ENCODE measurements at places on chromosomes 2 and 18. TPM values are rescaled to one million over a fixed set of nuclear protein-coding genes. Genes with fewer than 3 reads are reported as not detected.

- DNase-seq = no peak
- no peaks in the 10 kb centered on the region for H3K4me1 ChIP-seq
- H3K27ac ChIP-seq = no peak overlapping the region
- H3K27me3 ChIP-seq = peaks cover 10% of the 10 kb centered on the region
These were observed 634.5 kb downstream of the ZEB2 start for GRCh38 chr2:143885461-143885860.

The GPR148 gene
- total RNA-seq = not detected

GRCh38 chr18:22490429-22490846, 72.7 kb upstream of the CTAGE1 start:
- H3K27me3 ChIP-seq = no peaks in the 10 kb centered on the region
- no peak overlapping the region for H3K27ac ChIP-seq
- DNase-seq = no peak
- no peaks in the 10 kb centered on the region for H3K4me1 ChIP-seq
- no peak overlapping the region for H3K4me3 ChIP-seq

DNA sequence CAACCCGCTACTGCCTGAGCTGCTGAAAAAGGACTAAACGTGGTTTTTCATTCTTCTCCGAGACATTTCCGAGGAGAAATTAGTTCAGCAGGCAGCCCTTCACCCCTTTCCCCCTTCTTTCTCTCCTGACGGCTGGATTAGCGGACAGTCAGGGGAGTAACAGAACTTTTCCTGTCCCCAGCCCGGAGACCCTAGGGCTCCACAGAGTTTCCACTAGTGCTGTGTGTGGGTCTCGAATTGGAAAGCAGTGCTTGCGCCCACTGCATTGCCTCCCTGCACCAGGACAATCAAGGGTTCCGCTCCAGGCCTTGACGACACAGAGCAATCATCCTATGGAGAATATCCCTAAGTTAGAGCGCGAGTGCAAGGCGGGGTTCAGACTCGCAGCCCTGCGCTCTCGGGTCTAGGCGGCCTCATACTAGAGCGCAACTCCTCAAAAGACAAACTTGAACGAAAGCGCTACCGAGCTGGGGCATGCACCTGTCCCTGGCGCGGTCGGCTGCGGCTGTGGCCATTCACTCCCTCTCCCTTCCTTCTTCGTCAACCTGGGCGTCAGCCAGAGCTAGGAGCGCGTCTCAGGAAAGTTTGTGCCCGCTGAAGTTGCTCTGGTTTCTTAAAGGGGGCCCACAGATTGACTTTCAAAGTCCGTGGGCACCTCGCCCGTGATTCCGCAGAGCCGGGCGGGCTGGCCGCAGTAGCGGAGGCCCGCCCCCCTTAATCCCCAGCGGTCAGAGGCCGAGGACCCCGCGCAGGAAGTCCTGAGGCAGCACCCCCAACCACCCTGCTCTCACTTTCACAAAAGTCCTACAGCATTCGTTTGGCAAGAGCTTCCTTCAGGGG, 801 bp downstream of the OSR1 start:
- H3K36me3 ChIP-seq = peaks cover 1% of the 10 kb centered on the region
- H3K27me3 ChIP-seq = peaks cover 90% of the 10 kb centered on the region
- H3K4me3 ChIP-seq = peak overlapping the region; percentile 22
- peak overlapping the region; percentile 52 for H3K27ac ChIP-seq

- DNase-seq = no peak
- peaks cover 24% of the 10 kb centered on the region for H3K36me3 ChIP-seq
- H3K4me3 ChIP-seq = no peak overlapping the region
- H3K27me3 ChIP-seq = no peaks in the 10 kb centered on the region
These were observed 39.5 kb downstream of the RRM2 start for GRCh38 chr2:10161961-10162441.

- no peaks in the 10 kb centered on the region for H3K4me1 ChIP-seq
- H3K36me3 ChIP-seq = no peaks in the 10 kb centered on the region
- DNase-seq = no peak
- H3K27ac ChIP-seq = no peak overlapping the region
These were observed 153.8 kb downstream of the AFF3 start for GRCh38 chr2:99988599-99988998.

The TMEFF2 gene
- not detected for total RNA-seq

DNA sequence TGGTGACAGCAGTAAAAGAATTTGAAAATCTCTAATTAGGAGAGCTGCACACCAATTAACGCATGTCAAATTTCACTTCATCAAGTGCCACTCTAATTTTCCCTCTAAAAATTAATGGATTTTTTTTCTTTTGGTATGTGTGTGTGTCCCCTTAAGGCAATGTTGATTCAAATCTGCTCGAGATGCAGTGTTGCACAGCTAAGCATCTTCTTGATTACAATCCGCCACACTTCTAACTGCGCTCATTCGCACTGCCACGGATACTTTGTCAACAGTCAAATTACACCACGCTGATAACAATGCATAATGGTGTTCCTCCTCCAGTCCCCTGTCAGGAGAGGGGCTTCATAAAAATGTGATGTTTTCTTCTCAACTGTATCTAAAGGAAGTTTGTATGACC, 261.4 kb downstream of the MEIS1 start:
- no peak for DNase-seq
- H3K4me1 ChIP-seq = no peaks in the 10 kb centered on the region
- no peak overlapping the region for H3K4me3 ChIP-seq
- H3K27me3 ChIP-seq = no peaks in the 10 kb centered on the region

DNA sequence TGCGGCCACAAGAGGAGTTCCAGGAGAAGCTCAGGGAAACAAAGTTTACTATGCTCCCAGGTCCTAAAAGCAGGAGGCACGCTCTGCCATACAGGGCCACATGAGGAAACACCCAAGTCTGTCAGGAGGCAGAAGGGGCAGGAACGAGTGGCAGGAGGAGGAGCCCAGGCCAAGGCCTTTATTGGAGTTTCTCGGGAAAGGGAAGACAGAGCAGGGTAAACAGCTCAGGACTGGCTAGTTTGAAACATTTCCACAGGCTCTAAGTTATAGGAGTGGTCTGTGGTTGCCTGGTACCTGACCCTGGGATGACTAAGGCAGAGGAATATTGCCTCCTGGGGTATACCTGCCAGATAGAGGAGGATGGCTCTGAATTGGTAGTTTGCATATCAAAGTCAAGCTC, 3.7 kb upstream of the ZNF638 start:
- H3K27me3 ChIP-seq = peaks cover 8% of the 10 kb centered on the region
- no peak for DNase-seq
- H3K36me3 ChIP-seq = peaks cover 9% of the 10 kb centered on the region
- no peak overlapping the region for H3K4me3 ChIP-seq

The MYO1B gene
- 15.2 TPM for total RNA-seq

- no peak overlapping the region for H3K27ac ChIP-seq
- peaks cover 3% of the 10 kb centered on the region for H3K27me3 ChIP-seq
- no peaks in the 10 kb centered on the region for H3K4me1 ChIP-seq
- no peak for DNase-seq
- no peaks in the 10 kb centered on the region for H3K36me3 ChIP-seq
These were observed 143.1 kb downstream of the PTH2R start for GRCh38 chr2:208549546-208550158.

The TCF4 gene
- total RNA-seq = 1.8 TPM

GRCh38 chr2:36611316-36611990, 13.5 kb upstream of the FEZ2 start:
- no peak overlapping the region for H3K27ac ChIP-seq
- H3K36me3 ChIP-seq = no peaks in the 10 kb centered on the region
- no peaks in the 10 kb centered on the region for H3K4me1 ChIP-seq
- peaks cover 17% of the 10 kb centered on the region for H3K27me3 ChIP-seq

DNA sequence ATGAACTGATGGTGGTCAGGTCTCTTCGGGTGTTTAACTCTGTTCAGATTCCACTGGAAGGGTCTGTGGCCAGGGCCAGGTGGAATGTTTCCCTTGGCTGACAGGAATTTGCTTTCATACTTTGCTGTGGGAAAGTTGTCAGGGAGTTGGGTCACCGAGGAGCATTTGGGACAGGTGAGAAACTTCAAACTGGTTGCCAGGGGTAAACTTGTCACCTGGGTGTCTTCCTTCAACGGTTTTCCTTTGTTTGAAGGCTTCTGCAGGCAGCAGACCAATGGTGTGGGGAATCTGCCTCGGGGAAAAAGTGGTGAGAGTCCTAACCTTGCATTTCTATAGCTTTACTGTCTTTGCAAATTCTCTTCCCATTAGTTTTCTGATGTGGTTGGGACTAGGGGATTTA, 92.2 kb downstream of the TGFA start:
- H3K27me3 ChIP-seq = no peaks in the 10 kb centered on the region
- no peak for DNase-seq
- H3K27ac ChIP-seq = no peak overlapping the region
- H3K4me3 ChIP-seq = no peak overlapping the region
- no peaks in the 10 kb centered on the region for H3K4me1 ChIP-seq
- no peaks in the 10 kb centered on the region for H3K36me3 ChIP-seq

The WDR54 gene
- total RNA-seq = 56.4 TPM

GRCh38 chr2:117737846-117738245, 76.6 kb upstream of the DDX18 start:
- H3K27me3 ChIP-seq = no peaks in the 10 kb centered on the region
- no peaks in the 10 kb centered on the region for H3K36me3 ChIP-seq
- H3K4me3 ChIP-seq = no peak overlapping the region
- H3K27ac ChIP-seq = no peak overlapping the region
- DNase-seq = no peak

The PTPN2 gene
- total RNA-seq = 76.7 TPM

DNA sequence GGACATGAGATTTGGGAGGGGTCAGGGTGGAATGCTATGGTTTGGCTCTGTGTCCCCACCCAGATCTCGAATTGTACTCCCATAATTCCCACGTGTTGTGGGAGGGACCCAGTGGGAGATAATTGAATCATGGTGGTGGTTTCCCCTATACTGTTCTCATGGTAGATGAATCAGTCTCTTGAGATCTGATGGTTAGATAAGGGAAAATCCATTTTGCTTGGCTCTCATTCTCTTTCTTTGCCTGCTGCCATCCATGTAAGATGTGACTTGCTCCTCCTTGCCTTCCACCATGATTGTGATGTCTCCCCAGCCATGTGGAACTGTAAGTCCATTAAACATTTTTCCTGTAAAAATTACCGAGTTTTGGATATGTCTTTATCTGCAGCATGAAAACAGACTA, 80.9 kb upstream of the GALNT5 start:
- H3K27ac ChIP-seq = no peak overlapping the region
- no peak for DNase-seq
- no peak overlapping the region for H3K4me3 ChIP-seq
- peaks cover 2% of the 10 kb centered on the region for H3K27me3 ChIP-seq
- H3K4me1 ChIP-seq = no peaks in the 10 kb centered on the region
- no peaks in the 10 kb centered on the region for H3K36me3 ChIP-seq

- H3K4me3 ChIP-seq = no peak overlapping the region
- peaks cover 12% of the 10 kb centered on the region for H3K4me1 ChIP-seq
- no peak overlapping the region for H3K27ac ChIP-seq
- DNase-seq = no peak
These were observed 41.7 kb upstream of the MALL start for GRCh38 chr2:110157153-110157793.

The RGPD4 gene
- not detected for total RNA-seq
